Stimulated activated CD4-positive, alpha-beta T cell treated with anti-CD3 and anti-CD28 coated beads, Interleukin-15, amount 100 ng/mL, for 24 hours (primary cell): ENCODE measurements at places on chromosomes 4 and X.

GRCh38 chr4:31575504-31575903 lies 855.3 kb downstream of the PCDH7 start:
- DNase-seq: no peak

GRCh38 chr4:134057356-134057755 lies 144.2 kb downstream of the PABPC4L start:
- DNase-seq: no peak

DNA sequence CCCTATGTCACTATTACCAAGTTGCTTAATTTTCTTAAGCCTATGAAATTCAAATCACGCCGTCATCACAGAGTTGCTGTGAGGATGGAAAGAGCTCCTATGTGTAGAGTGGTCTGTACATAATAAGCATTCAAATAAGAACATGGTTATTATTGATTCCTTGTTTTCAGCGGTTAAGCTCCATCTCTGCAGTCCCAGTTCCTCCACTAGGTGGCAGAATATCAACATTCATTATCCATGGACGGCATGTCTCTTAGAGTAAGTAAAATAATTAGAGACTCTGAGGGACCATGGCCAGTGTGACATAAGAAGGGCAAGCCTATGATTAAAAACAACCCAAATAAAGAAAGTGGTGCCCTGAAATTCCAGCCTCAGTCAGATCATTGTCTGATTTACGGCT lies 132.5 kb upstream of the NHS start:
- DNase-seq: peak; percentile 40

DNA sequence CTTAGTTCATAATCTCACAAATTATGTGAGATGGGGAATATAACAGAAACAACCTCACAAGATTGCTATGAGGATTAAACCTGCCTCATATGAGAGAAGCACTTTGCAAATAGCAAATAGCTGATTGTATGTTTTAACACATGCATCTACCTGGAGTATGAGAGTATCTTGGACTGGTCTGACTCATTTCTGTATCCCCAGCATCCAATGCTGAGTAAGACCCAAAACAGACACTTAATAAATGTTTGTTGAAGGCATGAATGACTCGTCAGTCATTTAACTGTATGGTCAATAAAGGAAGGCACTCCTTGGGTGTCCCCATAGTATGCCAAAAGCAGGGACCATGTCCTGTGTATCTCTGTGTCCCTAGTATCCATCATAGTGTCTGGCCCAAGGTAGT lies 350.9 kb upstream of the F9 start:
- DNase-seq: no peak

- no peak for DNase-seq
These were observed 612.7 kb downstream of the KCTD8 start for GRCh38 chr4:43835869-43836268.

DNA sequence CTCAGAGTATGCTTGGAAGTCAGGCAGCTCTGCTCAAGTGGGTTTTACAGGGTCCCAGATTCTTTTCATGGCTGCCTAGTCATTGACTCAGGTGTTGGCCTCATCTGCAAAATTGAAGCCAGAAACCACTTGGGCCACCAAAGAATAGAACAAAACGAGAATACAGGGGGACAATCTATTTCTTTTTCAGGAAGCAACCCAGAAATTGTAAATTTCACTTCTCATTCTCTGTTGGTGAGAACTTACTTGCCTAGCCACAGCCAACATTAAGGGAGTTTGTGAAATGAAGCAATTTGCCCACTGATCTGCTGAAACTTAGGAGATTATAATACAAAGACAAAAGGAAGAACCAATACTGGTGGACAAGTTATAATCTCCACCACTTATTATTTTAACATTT lies 8.6 kb upstream of the TKTL2 start:
- DNase-seq: no peak

DNA sequence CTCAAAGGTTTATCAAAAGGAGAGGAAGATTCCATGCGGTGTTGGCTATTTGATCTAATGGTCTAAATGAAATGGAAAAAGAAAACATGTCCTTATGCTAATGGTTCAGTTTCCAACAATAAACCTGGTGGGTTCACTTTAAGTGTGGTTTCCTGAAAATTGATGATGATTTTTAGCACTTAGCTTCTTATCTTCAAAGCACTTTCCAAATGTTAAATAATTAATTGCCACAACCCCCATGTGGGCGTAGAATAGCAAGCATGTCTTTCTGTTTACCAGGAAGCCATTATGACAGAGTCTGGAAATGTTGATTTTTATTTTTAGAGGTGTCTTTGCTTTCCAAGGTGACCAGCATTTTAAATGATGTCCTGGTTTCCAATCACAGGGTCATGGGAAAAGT lies 134.8 kb upstream of the SLC4A4 start:
- DNase-seq: no peak

GRCh38 chr4:18536428-18536827 lies 514.9 kb upstream of the LCORL start:
- DNase-seq: no peak

DNA sequence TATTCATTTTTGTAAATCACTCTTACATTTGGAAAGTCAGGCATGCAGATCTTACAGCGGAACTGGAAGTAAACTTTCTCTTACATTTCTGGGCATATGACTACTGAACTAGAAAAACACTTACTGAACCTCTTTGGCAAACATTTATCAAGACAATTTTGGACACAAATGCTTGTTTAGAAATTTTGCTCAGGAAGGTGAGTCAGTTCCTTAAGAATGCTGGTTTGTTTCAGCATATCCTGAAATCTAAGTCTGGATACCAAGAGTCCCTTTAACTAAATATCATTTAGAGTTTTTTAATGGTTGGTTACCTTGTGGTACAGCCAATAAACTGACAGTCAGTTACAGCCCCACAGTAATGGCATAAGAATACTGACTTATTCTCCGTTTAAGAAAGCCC lies 15.0 kb downstream of the SHISA3 start:
- no peak for DNase-seq

DNA sequence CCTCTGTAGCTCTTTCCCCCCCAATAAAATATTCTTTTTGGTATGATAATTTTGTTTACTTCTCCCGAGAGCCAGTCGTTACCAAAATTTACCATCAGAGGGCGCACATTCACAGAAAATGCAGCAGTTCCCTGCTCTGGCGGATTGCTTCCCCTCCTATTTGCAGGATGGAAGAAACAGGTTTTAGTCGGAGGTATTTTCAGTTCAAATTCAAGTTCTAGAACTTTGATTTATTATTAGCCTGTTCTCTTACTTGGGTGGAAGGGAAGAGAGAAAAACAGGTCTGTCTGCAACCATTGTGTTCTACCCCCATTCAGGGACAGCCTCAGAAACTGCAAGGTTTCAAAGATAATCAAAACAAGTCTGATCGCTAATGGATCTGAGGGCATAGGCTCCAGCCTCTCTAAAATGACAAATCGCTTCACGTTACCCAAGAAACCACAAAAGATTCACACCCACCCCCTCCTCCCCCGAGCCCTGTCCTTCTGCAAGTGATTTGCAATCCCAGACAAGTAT lies 263.8 kb upstream of the RPS6KA3 start:
- DNase-seq: peak; percentile 59

- DNase-seq: no peak
These were observed 46.4 kb upstream of the GATB start for GRCh38 chr4:151807220-151807619.

DNA sequence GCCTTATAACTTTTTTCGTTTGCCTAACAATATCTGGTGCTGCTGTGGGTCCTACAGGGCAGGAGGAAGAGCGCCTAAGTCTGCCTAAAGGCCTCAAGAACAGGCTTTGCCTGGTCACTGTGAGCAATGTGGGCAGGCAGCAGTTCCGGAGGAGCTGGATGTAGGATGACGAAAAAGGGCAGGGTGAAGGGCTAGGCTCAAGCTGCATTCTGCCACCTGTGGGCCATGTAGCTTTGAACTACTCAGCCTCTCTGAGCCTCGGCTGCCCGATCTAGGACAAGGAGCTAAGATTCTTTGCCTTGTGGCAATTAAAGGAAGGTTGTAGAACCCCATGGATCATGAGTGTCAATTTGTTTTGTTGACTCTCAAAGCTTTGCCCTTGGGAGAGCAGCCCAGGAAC lies 57.1 kb upstream of the MAMLD1 start:
- no peak for DNase-seq

GRCh38 chr4:184751585-184751956 lies 17.7 kb upstream of the CENPU start:
- no peak for DNase-seq

GRCh38 chrX:43493756-43494155 lies 162.3 kb upstream of the MAOA start:
- no peak for DNase-seq

GRCh38 chrX:42943051-42943974 lies 165.3 kb upstream of the PPP1R2C start:
- DNase-seq: no peak

- DNase-seq: no peak
These were observed 1429.4 kb upstream of the ADGRL3 start for GRCh38 chr4:59770601-59771264.

DNA sequence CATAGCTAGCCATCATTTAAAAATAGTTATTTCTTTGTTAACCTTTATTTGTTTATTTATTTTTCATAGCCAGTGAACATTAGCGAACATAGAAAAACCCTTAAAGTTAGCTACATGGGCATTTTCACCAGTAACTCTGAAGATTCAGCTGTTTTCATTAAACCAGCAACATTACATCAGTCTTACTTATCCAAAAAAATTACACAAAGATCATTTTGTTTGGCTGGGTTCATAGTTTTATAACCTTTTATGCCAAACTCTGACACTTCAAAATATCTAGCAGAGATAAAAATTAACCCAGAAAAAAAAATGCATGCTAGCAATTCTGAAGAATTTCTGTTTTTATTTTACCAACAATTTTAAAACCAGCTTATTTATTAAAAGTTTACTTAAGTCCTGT lies 784.1 kb downstream of the PCDH18 start:
- DNase-seq: no peak

DNA sequence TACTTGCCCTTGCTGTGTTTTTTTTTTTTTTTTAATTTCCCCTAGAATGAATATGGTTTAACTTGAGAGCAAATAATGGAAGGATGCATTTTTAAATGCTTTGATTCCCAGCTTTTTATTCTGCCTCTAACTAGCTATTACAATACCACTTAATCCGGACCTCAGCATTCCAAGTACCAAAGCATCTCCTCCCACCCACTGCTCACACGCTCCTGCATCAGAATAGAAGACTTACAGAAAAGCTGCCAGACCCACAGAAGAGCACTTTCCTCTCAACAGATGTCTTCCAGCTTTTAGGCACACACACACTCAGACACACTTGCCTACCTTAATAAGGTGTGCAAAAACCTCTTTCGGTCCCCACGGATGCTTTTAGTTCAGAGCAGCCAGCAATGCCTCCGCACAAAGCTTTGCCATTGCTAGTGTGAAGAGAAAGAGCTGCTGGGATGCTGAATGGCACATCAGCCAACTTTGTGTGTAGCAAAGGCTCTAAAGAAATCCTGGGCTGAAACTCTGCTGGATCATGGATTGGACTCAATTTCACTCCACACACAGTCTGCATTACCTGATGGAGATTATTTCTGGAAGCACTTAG lies 1056.2 kb downstream of the DMD start:
- DNase-seq: no peak

DNA sequence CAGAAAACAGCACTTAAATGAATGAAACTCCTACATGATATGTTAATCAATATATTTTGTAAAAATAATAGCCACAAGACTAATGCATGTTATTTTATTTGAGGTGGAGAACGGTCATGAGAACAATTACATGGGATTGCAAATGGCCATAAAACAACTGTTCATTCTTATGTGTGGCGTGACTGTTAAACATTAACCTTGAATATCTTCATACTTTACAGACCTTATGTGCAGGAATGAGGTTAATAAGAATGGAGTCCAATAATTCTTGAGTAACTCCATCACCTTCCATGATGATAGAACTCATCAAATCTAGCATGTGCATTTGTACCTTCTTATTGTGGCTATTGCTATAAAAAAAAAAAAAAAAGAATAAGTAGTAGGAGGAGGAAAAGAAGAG lies 55.3 kb downstream of the PDS5A start:
- DNase-seq: no peak

DNA sequence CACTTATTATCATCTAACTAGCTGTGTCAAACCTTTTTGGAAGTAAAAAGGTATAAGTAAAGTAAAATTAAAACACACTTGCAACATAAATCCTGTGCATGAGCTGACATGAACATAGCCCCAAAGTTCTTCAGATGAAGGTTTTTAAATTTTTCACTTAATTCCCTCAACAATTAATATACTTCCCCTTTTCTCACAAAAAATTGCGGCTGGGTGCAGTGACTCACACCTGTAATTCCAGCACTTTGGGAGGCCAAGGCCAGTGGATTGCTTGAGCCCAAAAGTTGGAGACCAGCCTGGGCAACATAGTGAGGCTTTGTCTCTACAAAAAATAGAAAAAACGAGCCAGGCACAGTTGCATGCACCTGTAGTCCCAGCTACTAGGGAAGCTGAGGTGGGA lies 16.8 kb downstream of the RASGEF1B start:
- DNase-seq: no peak

DNA sequence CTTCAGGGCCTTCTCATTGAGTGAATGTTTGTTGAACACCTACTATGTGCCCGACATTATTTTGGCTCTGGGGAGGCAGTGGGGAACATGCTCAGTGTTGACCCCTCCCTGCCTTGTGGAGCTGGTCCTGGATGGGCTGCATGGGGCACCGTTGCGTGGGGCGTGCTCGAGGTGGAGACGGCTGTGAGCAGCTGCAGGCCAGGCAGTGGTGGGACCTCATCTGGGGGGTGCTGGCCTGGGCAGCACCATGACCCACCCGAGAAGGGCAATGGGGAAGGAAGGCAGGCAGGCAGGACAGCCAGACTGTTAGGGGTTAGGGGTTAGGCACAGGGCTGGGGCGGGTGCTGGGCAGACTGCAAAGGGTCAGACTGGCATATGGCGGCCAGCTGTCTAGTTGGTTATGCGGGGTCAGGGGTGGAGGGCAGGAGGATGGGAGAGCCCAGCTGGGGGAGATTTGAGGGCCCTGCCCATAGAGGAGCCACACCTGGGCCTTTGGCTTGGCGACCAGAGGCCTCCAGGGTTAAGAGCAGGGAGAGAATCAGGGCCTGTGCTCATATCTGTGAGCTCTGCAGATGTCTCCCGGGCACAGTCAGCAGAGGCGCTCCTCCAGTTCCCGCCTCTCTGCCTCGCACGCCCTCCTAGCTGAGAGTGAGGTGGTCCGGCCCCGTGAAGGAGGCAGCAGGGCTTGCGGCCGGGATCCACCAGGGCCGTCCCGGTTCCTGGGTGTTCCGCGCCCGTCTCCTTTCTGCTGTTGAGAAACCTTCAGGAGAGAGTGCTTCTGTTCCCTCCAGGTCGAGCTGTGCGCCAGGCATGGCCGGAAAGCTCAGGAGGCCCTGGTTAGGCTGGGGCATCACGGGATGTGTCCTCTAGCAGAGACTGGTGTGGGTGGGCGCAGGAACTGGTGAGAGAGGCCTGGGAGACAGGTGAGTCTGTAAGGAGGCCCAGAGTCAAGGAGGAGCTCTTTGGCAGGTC lies 73.3 kb downstream of the RGS12 start:
- no peak for DNase-seq

DNA sequence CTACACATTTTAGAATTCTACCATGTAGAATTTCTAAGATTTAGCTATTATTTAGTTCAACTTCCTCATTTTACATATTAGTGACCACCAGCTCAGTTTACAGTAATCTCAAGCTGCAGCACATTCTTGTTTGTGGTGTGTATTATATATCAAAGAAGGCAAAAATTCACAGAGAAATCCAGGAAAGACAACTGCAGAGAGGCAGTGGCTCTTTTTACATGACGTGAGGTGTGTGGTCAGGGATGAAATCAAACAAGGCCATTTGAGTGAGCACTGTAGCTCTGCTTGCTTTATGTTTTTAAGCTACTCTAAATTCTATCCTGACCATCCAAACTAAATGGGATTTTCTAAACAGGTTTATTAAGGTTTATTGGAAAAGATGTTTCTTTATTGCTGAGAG lies 71.1 kb downstream of the COL25A1 start:
- no peak for DNase-seq
